Spinal cord (tissue), 10 donors: ENCODE measurements at places on chromosomes 2 and 18.

- DNase-seq, result no peak
Measured at GRCh38 chr2:222835823-222836151, 25.0 kb upstream of the ACSL3 start.

GRCh38 chr2:150188800-150189199 lies 298.7 kb downstream of the RND3 start:
- DNase-seq, result no peak

- DNase-seq, result no peak
Measured at GRCh38 chr2:85275984-85276540, 51.7 kb downstream of the TGOLN2 start.

DNA sequence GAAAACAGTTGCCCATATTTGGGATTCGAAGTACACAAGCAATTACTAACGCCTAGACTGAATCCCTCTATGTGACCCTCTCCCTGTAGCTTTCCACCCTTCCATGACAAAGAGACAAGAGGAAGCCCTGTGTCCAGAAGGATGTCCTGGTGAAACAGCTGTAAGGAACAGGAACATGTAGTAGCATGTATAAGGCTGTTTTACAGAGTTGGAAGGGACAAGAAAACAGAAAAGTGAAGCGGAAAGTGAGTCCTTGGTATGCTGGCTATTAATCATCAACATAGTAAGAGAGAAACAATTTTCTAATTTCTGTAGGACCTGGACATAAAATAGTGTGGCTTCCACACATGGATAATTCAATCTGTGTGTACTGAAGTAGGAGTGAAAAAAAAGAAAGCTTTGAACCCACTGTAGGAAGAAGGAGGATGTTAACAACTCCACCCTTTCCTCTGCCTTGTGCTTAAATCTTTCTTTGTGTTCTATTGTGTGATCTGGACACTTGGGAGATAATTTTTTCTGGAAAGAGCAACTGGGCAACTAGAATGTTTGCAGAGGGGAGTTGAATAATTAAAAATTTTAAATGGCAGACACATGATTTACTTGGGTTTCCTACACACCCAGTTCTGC lies 162.3 kb upstream of the ZSWIM2 start:
- DNase-seq, result no peak

DNA sequence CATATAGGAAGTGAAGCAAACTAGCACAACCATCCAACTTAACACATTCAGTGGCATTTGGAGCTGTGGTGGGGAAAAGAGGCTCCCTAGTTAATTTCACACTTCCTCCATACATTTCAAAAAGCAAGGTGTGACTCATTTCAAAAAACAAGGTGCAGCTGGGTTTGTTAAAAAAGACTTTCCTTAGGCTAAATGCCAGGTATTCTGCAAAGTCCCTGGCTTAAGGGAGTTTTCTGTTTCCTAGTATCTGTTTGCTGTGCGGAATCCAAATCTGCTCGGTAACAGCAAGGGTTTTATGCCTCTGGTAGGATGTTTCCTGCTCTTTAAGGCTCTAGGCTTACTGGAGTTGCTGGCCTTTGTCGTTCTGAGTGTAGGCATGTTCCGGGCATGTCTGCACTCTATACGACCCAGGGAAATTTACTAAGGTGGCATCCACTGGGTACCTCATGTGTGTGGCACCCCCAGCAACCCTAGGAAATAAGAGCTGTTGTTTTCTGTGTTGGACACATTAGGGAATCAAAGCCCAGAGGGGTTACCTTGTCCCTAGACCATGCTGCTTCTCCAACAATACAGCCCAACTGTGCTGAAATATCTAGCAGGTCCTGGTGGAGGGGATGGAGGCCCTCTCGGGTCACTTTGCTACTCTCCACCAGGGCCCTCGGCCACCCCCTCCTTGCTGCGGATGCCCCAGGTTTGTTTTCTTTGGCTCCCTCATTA lies 634 bp upstream of the MSGN1 start:
- DNase-seq, result no peak

DNA sequence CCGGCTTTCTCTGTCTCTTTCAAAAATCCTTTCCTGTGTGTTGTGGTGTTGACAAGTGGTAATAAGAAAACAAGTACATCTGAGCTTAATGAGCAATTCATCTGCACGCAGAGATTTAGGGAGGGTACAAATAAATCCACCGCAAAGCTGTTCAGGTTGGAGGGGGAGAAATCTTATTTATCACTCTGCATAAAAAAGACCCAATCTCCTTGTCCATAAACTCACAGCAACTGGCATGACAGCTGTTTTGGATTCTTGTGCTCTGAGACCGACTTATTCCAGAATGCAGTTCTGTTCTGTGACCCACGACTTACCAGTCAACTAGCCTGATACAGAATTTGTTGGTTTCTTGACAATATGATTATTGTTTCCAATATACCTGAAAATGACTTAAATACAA lies 380.1 kb downstream of the SOX11 start:
- DNase-seq, result no peak

DNA sequence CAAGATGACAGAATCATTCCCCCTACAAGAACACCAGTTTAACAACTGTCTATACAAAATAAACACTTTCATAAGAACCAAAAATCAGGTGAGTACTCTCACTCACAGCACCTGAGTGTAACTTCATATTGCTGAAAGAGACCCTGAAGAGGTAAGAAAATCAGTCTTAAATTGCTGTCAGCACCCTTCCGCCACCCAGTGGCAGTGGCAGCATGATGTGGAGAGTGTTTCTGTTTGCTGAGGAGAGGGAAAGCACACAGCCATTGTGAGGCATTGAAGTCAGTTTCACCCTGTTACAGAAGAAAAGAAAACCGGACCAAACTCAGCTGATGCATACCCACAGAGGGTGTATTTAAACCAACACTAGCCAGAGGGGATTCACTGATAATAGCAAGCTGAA lies 1240.8 kb upstream of the CRIM1 start:
- DNase-seq, result no peak

DNA sequence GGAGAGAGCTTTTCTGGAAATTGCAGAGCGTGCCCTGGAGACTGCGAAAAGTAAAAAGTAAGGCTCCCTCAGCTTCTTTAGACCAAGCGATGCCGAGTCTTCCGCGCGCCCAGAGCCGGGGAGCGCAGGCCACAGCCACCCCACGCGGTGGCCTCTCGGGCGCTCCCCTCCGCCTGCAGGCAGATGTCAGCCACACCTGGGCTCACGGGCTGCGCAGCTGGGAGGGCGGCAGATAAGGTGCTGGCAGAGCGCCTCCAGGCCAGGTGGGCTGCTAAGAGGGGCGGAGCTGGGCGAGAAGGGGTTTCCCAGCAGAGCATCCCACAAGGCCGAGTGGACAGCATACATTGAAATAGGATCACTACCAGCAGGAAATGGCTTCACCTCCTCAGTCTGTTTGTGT lies 81.7 kb downstream of the ARHGEF4 start:
- no peak for DNase-seq

GRCh38 chr2:217657252-217657651 lies 345.5 kb downstream of the TNS1 start:
- DNase-seq, result no peak

DNA sequence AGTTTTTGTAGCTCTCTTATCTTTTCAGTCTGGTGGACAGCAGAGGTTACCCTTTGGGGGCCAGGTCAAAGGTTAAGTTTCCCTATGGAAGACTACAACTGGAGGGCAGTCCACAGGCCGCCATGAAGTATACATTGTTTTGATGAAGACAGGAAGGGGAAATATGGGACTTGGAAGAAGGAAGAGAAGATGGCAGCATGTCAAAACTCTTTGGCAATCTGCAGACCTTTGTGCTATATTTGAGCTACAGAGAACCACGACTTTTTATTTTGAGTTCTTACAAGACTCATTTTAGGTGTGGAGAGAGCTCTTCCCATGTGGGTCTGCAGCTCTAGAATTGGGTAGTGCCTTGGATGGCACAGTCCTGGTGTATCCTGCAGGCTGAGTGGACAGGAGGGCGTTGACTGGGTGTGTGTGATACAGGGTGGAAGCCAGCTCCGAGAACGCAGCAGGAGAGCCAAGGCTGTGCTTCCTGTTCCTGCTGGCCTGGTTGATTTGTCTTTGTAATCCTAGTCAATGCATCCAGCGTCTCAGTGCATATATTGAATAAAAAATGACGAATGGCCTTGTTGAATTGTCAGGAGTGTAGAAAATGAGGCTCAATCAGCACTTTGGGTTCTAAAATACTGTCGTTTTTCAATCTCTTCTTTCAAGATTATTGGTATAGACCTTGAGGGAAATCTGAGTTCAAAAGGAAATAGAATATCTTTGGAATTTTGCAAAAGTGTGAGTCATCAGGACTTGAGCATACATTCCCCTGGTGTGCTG lies 11.5 kb downstream of the ITGA6 start:
- DNase-seq, result no peak

DNA sequence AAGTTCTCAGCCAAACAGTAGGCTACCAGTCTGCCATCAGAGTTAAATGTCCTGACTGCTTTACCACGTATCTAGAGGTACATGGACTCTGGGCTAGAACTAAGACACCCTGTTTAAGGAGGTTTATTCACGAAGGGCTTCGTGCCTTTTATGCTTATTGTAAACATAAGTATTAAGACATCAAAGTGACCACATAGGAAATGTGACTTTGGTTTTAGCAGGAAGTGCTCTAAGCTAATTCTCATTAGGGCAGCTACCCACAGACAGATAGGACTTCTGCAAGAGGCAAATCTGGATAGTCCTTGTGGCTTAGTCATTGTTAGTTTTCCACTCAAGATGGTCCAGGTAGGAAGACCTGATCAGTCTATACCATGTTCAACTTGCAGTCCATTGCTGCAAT lies 233.3 kb upstream of the MGAT5 start:
- no peak for DNase-seq
